ENCODE measurements at places on chromosomes 11 and 22.

GRCh38 chr22:38220653-38221386, 19.0 kb downstream of the MAFF start:
- no peak for DNase-seq

- no peak for DNase-seq
Observed at GRCh38 chr11:86249307-86250098, 5.0 kb downstream of the EED start.

GRCh38 chr11:80873310-80873999, 1432.6 kb upstream of the TENM4 start:
- no peak for DNase-seq

DNA sequence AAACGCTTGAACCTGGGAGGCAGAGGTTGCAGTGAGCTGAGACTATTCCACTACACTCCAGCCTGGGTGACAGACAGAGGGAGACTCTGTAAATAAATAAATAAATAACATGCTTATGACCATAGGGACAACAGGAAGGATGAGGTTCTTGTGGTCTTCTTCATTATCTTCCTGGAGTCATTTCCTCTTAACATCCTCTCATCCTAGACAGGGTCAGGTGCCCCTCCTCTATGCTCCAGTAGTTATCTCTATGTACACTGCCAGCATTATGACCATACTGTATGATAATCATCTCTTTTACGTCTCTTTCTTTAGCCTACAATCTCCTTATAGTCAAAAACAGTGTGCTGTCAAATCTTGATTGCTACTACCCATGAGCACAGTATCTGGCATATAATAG, 17.7 kb downstream of the RAB30 start:
- no peak for DNase-seq

All from GM12891 (cell line).